NCI-H2081 (cell line): ENCODE measurements at places on chromosomes 4 and X.
A peak's percentile ranks its signal among the peaks of the same experiment; 100 is the strongest.

DNA sequence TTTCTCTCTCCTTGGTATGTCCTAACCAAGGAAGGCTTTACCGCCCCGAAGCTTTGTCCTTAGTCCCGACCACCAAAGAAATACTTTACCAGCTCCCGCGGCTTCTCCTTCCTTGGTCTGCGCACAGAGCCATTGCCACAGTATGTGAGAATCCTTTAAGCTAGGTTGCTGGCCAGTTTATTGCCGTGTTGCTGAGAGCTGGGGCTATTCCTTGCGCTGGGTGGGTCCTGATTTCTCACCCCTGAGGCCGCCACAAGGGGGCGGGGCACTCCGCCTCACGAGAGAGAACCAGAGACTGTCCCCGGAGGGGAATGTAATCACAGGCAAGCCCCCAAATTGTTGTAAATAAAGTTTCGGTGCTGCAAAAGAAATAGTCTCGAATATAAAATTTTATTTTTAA, 331.0 kb upstream of the PCDH10 start:
- DNase-seq, result no peak

DNA sequence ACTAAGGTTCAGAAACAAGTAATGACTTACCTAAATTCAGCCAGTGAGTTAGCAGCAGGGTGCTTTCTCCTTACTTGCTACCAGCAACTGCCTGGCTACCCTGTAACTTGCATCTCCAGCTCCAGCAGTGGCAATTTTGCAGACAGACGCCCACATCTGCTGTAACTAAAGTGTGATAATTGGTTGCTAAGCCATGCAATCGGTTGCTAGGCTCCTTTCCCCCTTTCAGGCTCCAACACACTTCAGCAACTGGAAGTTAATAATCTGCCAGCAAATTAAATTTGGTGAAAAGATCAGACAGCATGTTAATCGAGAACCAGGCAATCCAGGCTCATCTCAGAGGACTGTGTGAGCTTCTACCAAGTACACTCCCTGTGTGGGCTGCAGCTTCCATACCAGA, 24.2 kb upstream of the ARHGEF9 start:
- no peak for DNase-seq

DNA sequence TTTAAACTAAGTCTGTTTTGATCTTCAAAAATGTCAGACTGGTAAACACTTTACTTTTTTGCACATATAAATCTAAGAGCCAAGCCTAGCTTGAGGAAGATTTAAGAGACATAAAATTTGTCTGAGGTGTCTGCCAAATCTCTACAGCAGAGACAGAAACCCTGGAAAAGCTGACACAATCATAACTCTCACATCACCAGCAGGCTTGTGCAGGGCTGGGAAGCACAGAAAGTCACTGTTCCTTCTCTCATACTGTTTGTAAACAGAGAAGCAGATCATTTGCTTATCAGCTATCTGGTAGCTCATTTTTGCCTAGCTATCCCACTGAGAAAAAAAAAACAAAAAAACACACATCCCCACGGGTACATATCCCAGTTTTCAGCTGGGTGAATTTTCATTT, 7.0 kb downstream of the ENOX2 start:
- no peak for DNase-seq

DNA sequence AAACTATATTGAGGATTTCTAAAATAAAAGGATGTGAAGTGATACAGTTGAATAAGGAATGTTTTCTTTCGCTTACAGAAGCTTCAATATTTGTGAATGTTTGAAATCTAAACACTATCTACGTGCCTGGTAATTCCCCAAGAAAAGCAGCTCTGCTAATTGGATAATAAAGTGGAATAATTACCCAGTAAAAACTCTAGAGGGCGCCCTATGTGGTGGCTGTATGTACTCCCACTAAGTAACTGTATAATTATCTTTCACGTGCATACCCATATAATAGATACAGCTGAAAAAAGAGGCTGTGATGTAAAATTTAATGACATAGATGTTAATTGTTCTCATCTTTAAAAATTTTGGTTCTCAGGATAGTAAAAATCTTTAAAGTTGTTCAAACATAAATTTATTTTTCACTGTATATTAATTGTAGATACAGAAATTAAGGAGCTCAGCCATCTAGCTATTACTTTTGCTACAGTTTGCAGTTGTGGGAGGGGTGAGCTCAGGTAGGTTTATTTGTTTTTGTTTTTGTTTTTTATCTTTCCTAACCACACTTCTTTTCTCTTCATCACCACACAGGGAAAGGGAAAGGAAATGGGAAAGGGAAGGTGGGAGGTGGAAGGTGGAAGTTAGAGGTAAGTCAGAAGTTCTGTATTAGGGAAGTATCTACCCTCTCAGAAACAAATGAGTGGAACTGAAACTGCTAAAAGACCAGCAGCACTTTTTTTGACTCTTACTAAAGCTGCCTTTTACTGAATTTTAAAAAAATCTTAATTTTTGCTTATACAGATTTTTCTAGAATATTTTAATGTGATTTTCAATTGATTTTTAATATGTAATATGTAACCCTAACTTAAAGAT, 151.7 kb upstream of the RPS6KA6 start:
- peak; percentile 6 for DNase-seq

GRCh38 chr4:188434643-188435042, 295.4 kb downstream of the TRIML1 start:
- DNase-seq, result no peak

- no peak for DNase-seq
These were observed 647.3 kb upstream of the DIPK2B start for GRCh38 chrX:45847961-45848360.

DNA sequence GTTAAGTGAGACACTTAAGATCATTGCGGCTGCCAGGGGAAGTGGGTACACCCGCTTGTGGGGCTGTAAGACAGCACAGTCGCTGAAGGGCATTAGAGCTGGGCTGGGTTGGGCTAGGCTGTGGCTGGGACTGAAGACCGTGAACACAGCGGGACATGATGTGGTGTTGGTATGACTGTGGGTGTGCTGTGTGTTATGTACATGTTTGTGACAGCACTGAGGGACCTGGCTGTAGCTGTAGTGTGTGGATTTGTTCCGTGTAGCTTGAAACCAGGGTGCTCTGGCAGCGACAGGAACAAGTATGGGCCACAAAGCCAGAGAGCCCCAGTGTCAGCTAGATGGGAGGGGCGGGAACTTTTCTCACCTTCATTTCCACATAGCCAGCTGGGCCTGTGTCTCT, 82.1 kb downstream of the NHSL2 start:
- no peak for DNase-seq

DNA sequence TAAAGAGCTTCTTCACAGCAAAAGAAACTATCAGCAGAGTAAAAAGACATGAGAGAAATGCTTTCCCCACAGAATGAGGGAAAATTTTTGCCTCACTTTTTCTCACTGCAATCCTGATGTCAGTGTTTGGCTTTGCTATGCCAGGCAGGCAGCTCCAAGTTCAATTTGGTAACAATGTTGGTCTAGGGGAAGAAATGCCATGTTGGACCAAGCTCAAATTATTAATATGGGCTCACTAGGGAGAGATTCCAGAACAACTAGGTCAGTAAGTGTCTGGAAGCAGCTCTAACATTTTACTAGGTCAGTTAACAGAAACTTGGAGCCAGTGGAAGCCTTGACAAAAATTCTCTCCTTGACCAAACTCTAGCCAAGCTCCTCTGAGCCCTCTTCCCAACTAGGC, 95.4 kb downstream of the NAF1 start:
- no peak for DNase-seq

DNA sequence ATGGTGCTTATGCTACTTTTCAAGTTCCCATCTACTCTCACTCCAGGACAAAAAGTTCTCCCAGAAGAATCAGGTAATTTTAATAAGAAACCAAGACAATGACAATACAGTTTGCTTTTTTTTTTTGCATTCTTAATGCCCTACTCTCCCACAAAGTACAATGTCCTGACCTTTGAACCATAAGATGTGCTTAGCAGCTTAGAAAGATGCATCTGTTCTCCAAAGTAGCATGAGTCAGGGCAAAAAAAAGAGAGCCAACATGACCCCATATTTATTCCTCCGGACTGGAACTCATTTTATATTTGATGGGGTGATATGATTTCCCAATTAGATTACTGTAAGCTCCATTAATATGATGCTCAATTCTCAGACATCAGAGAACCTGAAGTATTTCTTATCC, 16.5 kb upstream of the PDCL2 start:
- no peak for DNase-seq

GRCh38 chrX:153934762-153935325, at the start of gene NAA10:
TSS of gene NAA10 (minus strand) at chrX:153935037. CDS start at chrX:153934904, 133 bp downstream.
- peak; percentile 38 for DNase-seq

DNA sequence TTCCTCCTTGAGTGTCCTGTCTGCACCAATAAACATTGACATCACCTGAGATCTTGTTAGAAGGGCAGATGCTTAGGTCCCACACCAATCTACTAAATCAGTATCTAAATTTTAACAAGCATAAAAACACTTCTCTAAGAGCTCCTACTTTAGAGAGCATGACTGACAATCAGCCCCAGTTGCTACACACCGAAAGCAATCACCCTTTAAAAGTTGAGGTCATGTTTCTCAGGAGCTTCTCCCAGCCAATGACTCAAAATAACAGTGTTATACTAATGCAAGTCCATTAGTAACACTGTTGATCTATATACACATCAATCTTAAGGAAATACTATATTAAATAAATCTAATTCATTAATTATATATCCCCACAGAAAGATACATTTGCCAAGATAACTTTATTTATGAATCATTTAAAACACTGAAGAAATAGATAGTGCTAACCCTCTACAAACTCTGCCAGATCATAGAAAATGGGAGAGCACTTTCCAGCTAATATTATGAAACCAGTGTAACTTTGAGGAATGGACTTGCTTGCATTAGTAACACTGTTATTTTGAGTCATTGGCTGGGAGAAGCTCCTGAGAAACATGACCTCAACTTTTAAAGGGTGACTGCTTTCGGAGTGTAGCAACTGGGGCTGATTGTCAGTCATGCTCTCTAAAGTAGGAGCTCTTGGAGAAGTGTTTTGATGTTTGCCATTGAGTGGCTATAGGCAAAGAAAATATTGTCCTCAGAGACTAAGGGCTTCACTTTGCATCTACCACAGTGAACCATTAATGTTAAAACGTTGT, 109.8 kb upstream of the HDX start:
- DNase-seq, result no peak

DNA sequence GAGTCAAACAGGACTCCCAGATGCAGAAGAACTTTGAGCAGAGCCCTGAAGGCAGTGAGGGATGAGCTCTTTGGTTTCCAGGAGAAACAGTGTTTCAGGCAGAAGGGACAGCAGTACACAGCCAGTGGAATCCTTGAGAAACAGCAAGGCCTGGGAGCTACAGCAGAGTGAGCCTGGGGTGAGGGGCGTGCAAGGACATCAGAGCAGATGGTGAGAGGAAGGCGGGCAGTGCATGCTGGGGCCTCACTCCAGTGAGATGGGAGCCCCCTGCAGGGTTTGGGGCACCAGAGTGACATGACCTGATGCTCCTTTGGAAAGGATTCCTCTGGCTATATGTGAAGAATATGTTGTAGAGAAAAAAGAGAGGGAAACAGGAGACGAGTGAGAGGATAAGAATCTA, 98.1 kb upstream of the EGFL6 start:
- DNase-seq, result no peak

GRCh38 chr4:108130955-108131354, 37.8 kb downstream of the LEF1 start:
- DNase-seq, result no peak

GRCh38 chr4:8672486-8672885, 79.9 kb downstream of the CPZ start:
- DNase-seq, result no peak

DNA sequence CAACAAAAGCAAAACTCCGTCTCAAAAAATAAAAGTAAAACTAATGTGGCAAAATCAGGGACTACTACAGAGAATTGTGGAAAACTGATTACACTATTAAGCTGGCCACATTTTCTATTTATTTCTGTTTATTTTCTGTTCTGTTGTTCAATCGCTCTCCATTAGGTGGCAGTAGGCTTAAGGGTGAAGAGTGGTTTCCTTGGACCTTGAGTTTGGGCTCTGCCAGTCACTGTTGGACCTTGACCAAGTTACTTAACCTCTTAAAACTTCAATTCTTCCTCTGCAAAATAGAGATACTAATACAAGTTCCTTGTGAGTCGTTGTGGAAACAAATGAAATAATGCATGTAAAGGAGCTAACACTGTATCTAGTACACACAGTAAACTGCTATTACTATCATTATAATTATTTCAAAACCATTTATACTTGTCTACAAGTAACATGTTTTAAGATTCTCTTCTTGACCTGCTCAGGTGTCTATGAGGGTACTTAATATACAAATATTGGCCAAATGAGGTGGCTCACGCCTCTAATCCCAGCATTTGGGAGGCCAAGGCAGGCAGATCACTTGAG, 15.2 kb downstream of the HSD17B11 start:
- DNase-seq, result no peak

DNA sequence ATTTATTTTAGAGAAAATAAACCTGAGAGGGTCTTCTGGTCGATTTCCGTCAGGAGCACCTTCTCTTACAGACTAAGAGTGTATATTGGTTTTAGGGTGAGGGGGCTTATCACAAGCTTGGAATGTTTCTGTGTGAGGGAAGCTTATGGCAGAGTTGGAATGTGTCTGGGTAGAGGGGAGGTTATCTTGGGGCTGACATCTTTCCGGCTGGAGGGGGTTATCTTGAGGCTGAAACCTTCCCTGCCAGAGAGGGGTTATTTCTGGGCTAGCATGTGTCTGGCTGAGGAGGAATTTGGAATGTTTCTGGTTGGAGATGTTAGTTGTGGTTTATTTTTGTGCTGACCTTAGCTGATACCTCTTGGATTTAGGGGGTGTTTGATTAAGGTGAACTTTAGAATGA, 1312.1 kb downstream of the ADGRL3 start:
- no peak for DNase-seq

DNA sequence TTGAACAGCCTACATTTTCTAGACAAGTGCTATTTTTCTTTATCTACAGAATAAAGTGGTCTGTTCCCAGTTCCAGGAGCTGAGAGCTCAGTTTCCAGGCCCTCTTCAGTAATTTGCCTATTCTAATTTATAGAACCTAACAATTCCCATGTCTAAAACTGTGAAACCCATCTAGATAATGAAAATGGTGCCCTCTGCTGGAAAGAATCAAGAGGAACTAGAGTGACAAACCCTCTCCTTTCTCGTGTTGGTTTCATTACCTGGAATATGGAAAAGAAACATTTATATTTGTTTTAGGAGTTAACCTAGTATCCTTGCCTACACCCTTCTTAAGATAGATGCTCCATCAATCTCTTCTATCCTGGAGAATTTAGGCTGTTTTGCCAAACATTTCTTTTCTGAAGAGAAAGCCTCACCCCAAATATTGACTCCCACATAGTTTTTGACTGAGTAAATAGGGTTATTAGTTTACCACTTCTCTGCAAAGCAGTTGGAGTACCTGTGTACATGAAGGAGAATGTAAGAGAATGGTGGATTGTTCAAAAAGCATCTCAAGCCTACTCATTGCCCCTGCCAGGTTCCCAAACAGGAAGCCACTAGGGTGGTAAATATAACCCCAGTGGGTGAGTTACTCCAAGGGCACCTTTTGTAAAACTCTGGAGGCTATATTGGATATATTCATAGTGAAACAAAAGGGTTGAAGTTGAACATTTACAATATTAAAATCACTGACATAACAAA, 121.6 kb downstream of the RASL11B start:
- peak; percentile 61 for DNase-seq
